NCI-H526 (cell line): ENCODE measurements at places on chromosomes 11 and 22.

DNA sequence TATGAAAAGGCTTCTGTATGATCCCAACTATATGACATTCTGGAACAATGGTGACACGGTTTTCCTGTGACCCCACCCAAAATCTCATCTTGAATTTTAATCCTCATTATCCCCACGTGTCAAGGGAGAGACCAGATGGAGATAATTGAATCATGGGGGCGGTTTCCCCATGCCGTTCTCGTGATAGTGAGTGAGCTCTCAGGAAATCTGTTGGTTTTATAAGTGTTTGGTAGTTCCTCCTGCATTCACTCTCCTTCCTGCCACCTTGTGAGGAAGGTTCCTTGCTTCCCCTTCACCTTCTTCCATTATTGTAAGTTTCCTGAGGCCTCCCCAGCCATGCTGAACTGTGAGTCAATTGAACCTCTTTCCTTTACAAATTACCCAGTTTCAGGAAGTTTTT lies 53.1 kb upstream of the TSPAN18 start:
- DNase-seq: no peak

- DNase-seq: no peak
Observed at GRCh38 chr22:33792832-33793231, 127.4 kb downstream of the LARGE1 start.

- DNase-seq: peak; percentile 82
Observed at GRCh38 chr11:93236741-93237675, 39.2 kb upstream of the SLC36A4 start.

DNA sequence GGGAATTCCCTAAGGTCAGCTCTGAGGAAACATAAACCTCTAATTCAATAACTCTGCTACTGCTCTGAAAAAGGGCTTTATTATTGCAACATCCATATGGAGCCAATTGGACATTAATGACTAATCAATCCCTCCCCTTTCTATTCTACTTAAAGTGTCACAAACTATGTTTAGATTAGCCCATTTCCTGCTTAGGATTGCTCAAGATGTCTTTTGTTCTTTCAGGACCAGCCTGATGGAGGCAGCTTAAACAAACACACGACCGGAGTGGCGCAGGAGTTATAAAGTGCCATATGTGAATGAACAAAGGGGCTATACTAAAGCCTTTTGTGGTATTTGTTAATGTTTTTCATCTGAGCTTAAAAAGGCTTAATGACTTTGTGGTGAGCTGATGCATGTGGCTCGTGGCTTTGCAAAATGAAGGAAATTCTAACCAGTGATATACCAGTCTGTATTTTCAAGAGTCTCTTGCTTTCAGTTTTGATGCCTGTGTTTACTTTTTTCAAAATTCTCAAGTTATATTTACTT lies 354.4 kb downstream of the SOX6 start:
- peak; percentile 54 for DNase-seq

- DNase-seq: no peak
Observed at GRCh38 chr11:34426766-34427185, 12.0 kb upstream of the CAT start.

DNA sequence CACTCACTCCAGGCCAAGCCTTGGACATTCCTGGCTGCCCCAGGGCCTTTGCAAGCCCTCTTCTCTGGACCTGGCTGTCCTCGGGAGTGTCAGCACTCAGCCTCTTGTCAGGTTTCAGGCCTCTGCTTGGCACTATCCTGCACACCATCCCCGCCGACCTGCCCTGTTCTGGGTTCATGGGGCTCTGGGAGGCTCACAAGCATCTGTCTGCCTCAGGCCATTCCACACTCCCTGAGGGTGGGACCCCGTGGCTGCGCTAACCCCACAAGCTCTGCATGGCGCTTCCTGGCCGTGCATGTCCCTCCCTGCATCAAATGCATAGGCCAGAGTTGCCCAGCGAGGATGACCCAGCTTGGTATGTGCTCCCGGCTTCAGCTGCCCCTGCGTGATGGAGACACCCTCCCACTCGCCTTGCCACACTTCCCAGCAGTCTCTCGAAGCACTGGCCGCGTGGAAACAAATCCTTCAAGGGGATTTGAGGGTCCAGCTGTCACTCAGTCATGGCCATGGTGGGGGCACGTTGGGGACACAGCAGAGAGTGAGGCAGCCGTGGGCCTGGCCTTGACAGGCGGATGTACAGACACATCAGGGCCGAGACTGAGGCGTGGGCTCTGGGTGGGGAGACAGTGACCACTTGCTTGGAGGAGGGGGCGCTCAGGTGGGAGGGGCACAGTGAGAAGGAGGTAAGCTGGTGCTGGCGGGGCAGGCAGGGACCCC lies 87.3 kb downstream of the KCNQ1 start:
- no peak for DNase-seq

DNA sequence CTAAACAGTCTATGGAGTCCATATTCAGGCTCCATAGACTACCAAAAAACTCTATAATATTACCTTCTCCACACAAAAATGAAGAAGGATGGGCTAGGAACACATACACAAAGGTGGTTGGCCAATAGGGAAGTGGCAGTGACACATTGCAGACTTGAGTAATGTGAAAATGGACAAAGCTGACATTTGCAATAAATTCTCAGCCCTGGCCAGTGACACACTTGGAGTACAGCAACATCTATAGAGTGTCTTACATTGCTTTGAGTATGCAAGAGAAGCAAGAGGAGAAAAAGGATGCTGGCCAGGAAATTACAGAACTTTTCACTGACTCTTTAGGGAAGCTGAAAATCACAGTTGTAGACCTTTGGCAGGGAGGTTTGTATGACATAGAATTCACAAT lies 7.3 kb upstream of the OR52W1 start:
- no peak for DNase-seq

DNA sequence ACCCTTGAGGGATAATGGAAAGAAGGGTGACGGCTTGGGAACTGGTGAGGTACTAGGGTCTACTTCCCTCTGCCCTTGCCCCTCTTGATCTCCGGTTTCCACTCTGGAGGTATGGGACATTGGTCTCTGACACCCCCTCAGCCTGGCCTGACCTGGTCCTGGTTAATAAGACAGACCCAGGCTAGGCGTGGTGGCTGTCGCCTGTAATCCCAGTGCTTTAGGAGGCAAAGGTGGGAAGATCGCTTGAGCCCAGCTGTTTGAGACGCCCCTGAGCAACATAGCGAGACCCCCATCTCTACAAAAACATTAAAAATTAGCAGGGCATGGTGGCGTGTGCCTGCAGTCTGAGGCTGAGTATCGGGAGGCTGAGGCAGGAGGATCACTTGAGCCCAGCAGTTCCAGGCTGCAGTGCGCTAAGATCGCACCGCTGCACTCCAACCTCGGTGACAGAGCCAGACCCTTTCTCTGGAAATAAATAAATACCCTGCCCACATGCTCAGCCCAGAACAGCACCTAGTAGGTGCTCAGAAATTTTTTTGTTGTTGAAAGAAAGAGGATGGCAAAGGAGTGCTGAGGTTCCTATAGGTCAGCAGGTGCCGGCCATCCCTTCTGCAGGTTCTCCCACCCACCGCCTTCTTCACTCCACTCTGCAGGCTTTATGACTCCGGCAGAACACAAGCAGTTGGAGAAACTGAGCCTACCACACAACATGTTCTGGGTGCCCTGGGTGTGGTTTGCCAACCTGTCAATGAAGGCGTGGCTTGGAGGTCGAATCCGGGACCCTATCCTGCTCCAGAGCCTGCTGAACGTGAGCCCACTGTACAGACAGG lies 6.3 kb downstream of the BEST1 start:
- no peak for DNase-seq

DNA sequence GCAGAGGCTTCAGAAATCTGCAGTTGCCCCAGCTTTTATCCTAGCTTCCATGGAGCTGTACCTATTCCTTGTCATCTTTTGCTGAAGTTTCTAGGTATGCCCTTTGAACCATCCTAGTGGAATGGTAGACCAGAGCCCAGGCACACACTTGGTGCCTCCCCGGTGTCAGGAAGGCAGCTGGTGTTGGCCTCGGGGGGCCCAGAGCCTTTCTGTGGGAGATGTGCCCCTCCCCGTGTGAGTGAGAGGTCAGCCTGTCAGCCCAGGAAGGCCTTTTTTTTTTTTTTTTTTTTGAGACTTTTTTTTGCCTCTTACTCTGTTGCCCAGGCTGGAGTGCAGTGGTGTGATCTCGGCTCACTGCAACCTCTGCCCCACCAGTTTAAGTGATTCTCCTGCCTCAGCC lies 58.4 kb downstream of the MED15 start:
- DNase-seq: no peak

GRCh38 chr22:44668190-44668885 lies 33.7 kb upstream of the PRR5 start:
- DNase-seq: peak; percentile 19

DNA sequence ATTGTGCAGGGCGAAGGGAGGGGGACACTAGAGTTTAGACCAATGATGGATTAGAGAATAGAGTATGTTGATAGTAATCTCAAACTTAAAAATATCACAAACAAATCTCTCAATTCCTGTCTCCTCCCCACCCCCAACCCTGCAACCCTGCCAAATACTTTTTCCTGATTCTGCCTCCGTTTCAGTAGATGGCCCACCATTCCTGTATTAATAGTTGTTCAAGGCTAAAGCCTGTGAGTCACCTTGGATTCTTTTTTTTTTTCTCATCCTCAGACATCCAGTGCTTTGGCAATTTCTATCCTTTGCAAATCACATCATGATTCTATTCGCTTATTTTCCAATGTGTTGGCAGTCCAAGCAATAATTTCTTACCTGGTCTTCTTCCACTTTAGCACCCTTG lies 207.9 kb downstream of the DYNC2H1 start:
- no peak for DNase-seq

DNA sequence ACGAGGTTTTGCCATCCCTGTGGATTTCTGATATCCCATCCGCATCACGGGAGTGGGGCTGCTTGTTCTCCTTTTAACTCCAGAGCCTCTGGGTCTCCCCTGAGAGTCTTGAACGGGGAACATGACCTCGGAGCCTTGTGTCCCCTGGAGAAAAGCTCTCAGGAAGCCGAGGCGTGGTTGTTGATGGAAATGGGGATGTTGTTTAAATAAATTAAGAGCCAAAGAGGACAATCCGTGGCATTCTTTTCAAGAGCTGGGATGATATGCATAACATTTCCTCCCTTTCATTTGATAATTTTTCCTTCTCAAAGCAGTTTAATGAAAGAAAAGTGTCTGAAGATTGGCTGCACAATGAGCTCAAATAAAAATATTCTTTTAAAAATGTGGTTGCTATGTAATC lies 14.2 kb downstream of the TSPAN18 start:
- DNase-seq: no peak

DNA sequence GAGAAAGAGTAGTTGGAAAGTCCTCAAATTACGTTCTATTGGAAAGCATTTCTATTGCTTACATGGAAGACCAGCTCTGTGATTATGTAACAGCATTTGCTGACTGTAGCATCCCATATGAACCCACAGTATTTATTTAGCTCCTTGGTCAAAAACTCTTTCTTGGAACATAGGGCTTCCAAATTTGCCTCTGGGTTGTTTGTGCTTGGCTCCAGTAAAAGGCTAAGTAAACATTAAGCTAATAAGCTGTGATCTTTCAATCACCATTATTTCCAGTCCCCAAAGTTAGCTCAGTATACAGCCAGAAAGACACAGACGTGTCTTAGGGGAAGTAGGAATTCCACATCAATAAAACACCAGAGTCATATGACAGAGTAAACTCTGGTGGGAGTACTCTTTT lies 668.8 kb downstream of the DLG2 start:
- DNase-seq: no peak

GRCh38 chr22:33389936-33390335 lies 331.8 kb upstream of the SYN3 start:
- DNase-seq: no peak

- peak; percentile 74 for DNase-seq
Observed at GRCh38 chr22:31083923-31084810, 3.0 kb downstream of the SMTN start.

- DNase-seq: peak; percentile 77
Observed at GRCh38 chr11:132278801-132279574, 908.6 kb downstream of the NTM start.
